RWPE1 (cell line): ENCODE measurements at places on chromosomes 3 and 15.

DNA sequence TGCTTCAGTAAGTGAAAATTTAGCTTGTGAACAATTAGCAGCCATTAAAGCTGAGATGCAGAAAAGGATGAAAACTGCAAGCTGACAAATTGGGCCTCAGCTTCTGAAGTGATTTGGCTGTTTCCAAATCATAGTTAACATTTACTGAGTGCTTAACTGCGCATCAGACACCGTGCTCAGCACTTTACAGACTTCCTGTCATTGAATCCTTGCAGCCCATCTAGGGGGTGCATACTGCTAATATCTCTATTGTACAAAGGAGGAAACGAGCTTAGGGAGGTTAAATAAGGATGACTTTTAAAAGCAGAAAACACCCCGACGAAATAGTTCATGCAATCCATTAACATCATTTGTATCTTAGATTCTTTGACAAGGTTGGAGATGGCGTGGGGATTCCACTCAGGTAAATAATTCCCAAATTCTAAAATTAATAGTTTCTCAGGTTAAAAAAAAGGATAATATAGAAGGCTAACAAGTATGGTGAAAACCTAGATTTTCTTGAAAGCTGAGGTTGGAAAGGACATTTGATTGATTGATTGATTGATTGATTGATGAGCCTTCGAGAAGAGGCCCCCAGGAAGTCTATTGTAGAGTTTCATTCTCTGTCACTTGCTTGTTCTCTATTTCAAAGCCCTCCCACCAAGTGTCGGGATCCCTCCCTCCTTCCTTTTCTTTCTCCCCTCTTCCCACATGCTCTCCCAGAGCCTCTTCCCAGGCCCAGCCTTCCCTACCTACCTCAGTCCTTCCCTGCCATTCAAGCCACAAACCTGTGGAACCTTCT lies 23.5 kb upstream of the EPHB3 start:
- no peak for DNase-seq

DNA sequence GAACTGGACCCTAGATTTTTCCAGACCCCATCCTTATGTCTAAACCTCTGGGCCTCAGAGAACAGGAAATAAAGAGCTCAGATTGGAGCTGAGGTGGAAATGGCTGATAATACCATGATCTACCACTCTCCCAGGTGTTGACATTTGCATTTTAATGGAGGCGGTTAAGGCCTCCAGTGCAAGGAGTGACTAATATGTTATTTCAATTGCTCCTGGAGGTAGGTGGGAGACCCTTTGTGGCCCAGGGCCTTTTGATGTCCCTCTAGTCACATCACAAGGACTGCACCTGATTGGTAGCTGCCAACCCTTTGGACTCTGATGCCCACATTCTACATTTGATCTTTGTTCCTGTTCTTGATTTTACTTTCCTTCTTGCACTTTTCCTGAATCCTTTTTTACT lies 9.0 kb upstream of the ADCY5 start:
- no peak for DNase-seq

DNA sequence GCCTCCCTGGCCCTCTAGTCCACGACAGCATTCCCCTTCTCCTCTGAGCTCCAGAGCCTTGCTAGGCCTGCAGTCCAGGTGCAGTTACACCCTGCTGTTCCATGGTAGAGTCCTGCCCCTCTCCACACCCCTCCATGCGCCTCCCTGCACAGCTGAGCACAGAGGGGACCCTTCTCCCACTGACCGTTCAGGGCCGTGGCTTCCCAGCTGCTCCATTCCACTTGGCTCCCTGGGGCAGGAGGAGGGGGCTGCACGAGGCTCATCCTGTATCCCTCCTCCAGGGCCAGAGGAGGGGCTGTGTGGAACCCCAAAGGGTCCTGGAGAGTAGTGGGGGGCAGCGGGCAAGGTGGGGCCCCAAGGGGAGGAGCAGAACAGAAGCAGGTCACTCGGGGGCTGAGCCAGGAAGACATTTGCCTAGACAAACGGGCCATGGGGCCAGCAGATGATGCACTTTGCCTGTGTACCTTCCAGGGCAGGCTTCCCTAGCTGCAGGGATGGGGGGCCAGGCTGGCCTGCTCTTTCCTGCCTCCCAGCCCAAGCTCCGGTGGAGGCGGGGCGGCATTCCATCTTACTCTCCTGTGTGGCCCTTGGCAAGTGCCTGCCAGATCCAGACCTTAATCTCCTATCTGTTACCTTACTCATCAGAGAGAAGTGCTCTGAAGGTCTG lies 20.7 kb upstream of the GOLGA6C start:
- no peak for DNase-seq

DNA sequence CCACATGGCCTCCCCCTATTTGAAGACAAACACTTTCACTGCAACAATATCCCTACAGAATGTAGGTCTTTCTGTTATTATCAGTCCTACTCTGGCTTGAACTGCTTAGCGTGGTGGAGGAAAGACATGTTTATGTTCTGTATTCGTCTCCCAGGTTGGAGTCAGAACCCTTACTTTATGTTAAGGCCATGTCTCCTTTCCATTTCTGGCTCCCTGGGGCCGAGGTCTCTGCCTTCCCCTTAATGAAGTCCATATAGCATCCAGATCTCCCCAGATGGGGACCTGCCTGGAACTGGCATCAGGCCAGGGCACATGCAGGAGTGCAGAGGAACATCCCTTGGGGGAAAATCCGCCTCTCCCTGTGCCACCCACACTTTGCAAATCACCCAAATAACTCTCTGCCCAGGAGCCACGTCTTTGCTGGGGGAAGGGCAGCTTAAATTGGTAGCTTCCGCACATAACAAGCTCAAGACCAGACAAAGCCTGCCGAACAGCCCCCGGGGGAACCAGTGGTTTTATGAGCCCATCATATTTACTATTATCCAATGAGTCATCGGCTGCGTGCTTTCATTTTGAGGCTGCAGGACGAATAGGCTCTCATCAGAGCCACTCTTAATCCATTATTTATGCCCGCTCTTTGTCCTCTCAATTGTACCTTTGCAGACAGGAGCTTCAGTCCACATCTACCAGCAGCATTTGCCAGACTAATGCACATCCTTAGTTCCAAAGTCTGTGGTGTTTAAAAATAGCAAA lies 237.0 kb downstream of the UACA start:
- peak; percentile 96 for DNase-seq

- DNase-seq = no peak
These were observed 51.6 kb upstream of the ALCAM start for GRCh38 chr3:105315144-105315543.
